ENCODE measurements at places on chromosomes 11 and 22.

- DNase-seq, result peak; percentile 97
Observed at GRCh38 chr11:67382276-67383136, 9.1 kb upstream of the CLCF1 start.

GRCh38 chr11:12187399-12187798 lies 77.0 kb downstream of the MICAL2 start:
- DNase-seq, result no peak

- DNase-seq, result no peak
Observed at GRCh38 chr11:24297461-24297860, 199.4 kb upstream of the LUZP2 start.

DNA sequence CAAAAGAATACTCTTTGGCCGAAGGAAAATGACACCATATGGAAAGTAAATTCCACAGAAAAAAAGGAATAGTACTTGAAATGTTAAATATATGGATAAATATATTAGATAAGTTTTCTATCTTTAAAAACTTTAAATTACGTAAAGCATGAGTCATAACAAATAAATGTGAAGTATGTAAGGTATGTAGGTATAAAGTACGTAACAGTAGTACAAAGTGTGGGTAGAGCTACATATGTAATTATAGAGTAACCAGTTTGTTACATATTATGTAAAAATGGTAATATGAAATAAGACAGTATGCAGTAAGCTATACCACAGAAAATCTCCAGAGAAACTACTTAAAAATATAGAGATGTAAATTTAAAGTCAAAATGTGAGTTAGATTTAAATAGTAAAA lies 582.3 kb upstream of the CHORDC1 start:
- DNase-seq, result no peak

GRCh38 chr11:72140661-72141060 lies 5.1 kb downstream of the FOLR3 start:
- no peak for DNase-seq

DNA sequence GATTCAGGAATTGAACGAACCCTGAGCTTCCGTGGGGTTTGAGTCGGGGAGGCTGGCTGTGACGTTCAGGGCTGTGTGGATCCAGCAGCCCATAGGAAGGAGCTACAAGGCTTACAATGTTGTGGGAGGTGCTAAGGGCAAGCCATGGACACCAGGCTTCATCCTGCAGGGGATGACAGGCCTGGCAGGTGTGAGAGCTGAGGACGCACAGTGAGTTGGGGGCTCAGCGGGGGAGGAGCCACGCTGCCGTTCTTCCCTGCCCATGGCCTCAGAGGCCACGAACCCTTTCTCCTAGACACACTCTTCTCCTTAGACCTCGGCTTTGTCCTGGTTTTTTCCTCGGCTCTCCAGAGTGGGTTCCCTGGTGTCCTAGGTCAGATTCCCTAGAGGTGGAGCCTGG lies 113.3 kb upstream of the SLC22A12 start:
- no peak for DNase-seq

DNA sequence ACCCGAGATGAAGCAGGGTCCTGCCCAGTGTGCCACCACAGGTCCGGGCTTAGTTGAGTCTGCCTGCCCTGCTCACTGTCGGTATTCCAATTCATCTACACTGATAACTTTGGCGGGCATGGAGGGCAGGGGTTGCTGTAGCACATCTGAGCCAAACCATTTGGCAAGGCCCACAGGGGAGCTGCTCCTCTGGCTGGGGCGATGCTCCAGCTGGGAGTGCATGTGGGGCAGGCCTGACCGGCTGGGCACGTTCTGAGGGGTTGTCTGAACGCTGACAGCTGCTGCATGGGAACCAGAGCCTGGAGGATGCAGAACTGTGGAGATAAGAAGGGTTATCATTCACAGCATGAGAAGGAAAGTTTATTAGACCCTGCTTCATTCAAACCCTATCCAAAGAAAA lies 40.4 kb downstream of the DRG1 start:
- no peak for DNase-seq

DNA sequence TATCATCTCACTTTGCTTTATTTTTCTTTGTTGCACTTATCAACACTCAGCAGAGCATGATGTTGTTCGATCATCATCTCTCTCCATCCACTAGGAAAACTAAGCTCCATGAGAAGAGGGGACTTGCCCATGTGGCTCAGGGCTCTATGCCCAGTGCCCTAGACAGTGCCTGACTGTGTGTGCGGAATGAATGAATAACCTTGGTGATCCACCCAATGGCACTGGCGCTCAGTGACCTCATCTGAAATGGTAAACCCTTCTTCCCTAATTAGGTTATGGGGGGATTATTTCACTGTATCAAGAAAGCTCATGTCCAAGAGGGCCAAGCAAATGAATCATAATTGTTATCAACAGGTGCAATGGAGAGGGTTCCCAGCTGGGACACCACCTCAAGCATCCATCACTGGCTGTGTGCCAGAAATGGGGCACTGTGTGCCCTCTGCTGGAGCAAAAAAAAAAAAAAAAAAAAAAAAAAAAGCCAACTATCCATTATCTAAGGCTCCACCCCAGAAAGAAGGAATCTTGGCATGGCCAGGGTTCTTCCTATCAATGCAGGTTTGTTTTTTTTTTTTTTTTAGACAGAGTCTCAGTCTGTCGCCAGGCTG lies 172.6 kb downstream of the LARGE1 start:
- DNase-seq, result no peak

- no peak for DNase-seq
Observed at GRCh38 chr11:113419454-113420003, 31.9 kb downstream of the ANKK1 start.

DNA sequence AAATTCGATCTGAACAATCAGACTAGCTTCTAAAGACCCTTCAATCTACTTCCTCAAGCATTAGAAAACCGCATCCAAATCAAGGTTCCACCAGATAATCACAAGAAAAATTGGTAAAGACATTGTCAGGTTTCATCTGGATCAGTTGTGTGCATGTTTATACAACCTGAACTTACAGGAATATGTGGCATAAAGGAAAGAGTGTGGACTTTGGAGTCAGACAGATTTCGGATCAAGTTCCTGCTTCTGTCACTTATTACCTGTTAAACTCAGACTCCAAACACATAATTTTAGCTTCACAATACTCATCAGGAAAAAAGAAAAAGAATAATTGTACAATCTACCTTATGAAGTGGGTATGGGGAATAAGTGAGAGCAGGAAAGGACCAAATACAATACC lies 80.5 kb downstream of the MPPED2 start:
- no peak for DNase-seq

DNA sequence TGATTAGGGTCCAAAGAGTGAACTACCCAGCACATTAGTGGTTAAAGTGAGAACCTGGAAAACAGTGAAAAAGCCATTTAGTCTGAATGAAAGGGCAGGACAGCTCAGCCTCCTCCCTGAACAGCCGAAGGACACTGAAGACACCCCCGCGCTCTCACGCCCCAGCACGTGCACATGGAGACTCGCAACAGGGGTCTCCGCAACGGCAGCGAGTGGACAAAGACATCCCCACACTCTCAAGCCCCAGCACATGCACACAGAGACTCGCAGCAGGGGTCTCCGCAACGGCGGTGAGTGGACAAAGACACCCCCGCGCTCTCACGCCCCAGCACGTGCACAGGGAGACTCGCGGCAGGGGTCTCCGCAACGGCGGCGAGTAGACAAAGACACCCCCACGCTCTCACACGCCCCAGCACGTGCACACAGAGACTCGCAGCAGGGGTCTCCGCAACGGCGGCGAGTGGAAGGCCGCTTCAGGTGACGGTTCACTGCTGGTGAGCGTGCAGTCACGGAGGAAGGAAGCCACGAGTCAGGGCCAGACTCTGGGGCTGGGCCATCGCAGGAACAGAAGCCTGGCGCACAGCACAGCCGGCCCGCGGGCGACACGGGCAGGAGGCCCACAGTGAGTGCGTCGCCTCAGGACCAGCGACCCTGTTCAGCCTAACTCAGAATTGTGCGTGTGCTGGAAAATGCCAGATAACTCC lies 43.6 kb downstream of the BRD1 start:
- DNase-seq, result no peak

GRCh38 chr22:42847110-42847509 lies 10.0 kb downstream of the ARFGAP3 start:
- no peak for DNase-seq

- DNase-seq, result peak; percentile 66
Observed at GRCh38 chr11:17840101-17840548, 105.5 kb downstream of the KCNC1 start.

GRCh38 chr11:97965849-97966646 lies 1054.7 kb upstream of the CNTN5 start:
- peak; percentile 87 for DNase-seq

DNA sequence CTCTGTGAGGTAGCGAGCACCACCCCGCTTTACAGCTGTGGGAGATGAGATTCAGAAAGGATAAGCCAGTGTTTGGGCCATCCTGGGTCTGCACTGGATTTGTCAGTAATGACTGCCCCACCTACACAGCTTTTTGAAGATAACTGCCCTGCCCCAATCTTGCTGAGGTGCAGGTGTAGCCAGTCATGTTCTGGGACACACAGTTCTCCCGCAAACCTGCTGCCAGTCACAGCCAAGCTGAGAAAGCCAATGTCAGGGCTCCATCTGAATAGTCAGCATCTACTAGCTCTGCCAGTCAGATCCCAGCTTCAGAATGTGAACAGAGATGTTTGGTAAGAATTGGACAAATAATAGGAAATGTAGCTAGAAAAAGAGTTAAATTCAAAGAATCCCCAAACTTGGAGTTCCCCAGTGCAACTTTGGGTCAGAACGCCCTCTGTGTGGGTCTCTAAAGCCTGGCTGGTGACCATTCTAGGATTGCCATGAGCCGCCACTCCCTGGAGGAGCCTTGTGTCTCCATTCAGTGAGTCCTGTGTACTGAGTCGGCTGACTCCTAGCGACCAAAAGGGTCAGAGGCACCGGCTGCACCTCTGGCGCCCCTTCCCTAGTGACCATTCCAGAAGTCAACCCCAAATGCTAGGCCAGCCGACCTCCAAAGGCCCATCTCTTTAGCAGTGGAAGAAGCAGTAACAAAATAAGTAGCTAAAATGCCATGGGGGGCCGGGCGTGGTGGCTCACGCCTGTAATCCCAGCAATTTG lies 2.4 kb upstream of the MB start:
- no peak for DNase-seq

DNA sequence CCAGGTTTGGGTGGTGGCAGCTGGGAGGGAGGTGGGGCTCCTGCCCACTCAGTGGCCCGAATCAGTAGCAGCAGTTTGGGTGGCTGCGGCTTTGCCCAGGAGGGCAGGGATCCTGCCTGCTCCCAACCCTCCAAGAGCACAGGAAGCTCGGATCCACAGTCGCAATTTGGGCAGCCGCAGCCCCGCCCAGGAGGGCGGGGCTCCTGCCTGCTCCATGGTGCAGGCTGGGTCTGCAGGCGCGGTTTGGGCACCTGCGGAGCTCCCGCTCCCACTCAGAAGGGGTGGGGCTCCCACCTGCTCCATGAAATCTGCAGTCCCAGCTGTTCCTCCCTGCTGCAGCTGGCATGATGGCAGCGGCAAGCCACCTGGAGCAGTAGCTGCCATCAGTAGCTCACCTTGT lies 38.1 kb upstream of the CALCB start:
- DNase-seq, result no peak

GRCh38 chr11:83302151-83302550 lies 16.0 kb upstream of the CCDC90B start:
- no peak for DNase-seq

DNA sequence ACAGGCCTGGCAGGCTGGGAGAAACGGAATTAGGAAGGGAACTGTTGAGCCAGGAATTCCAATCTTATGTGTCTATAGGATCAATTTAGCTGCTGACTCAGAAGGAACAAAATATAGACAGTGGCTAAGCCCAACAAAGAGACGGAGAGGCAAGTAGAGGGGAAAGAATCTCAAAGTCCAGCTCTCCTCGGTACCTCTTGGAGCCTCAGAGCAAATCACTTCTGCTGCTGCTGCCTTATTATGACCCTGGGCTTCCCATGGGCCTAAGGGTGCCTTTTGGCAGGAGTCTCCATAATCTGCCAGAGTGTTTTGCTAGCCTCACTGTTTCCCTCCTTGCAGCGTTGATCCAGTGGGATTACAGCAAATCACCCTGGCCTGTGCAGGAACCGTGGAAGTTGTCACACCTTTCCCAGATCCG lies 31.7 kb downstream of the PAX6 start:
- peak; percentile 80 for DNase-seq

GRCh38 chr11:63592975-63593395 lies 21.2 kb downstream of the PLAAT3 start:
- DNase-seq, result peak; percentile 89

GRCh38 chr11:64268893-64269539 lies 15.4 kb downstream of the BAD start:
- DNase-seq, result peak; percentile 90

GRCh38 chr11:77046060-77046501 lies 11.9 kb downstream of the B3GNT6 start:
- peak; percentile 96 for DNase-seq

GRCh38 chr22:37370306-37370979 lies 56.8 kb downstream of the ELFN2 start:
- DNase-seq, result no peak

- peak; percentile 81 for DNase-seq
Observed at GRCh38 chr11:45659031-45659817, 6.2 kb downstream of the CHST1 start.

GRCh38 chr11:88131764-88132470 lies 43.3 kb downstream of the RAB38 start:
- no peak for DNase-seq

DNA sequence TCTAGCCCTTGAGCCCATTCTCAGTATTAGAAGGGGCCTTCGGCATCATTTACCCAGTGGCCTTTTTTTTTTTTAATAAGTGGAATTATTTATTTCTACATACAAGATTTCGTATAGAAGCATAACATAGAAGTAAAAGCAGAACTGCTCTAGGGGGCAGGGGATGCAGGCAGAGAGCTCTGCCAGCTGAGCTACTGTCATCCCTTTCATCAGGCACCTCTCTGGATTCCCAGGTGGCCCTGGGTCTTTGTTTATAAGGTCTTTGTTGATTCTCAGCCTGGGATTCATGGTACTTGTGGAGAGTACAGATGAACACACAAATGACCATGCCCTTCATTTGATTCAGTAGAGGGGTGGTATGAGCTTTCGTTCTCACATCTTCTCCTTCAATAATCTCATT lies 66.4 kb downstream of the GAB2 start:
- DNase-seq, result no peak

- no peak for DNase-seq
Observed at GRCh38 chr11:69620683-69621290, 20.2 kb upstream of the CCND1 start.

- no peak for DNase-seq
Observed at GRCh38 chr11:36356201-36356600, 60.1 kb downstream of the PRR5L start.

DNA sequence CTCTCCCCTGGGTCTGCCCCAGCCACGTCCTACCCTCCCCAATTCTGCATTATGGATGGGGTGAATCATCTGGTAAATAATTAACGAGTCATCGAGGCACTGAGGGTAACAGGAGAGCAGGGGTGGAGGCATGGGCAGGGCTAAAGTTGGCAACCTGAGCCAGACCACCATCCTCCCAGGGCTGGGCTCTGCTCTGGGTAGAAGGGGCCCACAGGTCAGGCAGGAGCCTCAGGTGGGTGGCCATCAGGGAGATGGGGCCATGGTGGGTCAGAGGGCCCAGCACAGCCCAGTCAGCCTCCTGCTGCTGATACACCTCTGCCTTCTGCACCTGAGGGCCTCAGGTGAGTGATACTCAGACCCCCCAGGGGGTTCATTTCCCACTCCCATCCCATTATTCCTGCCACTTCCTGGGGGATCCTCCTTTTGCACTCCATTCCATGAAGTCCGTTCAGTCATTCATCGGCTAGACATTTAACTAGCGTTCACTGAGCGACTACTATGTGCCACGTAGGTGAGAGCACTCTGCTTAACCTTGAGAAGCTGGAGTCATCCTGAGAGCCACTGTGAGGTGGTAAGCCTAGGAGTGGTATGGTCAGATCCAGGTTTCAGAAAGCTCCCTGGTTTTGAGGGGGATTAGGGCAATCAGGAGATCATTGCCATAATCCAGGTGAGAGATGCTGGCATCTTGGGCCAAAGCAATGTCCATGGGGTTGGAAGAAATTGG lies at the start of gene VSIG10L2:
Gene VSIG10L2, plus strand, starts transcription at position 248 of the 724 bp plus-strand sequence. Its CDS starts 12 bp downstream, at position 260.
- peak; percentile 56 for DNase-seq

Measured in osteoblast (primary cell).